GM12864 (cell line): ENCODE measurements at places on chromosomes 5 and 9.

DNA sequence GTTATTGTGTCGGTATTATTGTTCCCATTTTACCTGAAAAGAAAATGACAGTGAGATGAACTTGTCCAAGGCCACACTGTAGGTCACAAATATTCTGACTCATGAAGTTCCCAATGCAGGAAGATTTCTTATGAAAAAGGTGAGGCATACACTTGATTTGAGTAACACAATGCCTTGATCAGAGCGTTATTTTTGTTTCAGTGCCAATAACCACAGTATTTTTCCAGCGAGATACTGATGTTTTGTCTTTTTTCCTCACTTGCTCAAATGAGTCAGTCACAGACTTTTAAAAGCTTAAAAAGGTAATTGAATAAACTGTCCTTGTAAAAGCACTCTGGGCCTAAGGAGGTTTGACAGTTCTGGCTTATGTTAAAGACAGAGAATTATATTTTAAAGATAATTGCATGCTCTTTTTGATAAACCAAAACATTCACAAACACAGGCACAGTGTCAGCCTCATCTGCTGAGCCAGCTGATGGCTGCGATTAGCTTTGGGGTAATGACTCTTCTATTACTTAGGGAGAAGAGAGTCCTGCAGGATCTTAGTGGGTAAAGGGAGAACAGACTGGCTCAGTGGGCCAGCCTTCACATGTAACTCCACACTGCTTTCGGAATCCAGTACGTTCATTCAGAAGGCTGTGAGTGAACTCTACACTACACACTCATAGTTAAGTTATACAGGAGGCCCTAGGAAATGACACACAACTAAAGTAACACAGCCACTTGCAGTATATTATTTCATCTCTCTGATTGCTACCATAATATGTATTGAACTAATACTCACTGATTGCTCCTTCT, 165.5 kb upstream of the CD180 start:
- no peak for DNase-seq

DNA sequence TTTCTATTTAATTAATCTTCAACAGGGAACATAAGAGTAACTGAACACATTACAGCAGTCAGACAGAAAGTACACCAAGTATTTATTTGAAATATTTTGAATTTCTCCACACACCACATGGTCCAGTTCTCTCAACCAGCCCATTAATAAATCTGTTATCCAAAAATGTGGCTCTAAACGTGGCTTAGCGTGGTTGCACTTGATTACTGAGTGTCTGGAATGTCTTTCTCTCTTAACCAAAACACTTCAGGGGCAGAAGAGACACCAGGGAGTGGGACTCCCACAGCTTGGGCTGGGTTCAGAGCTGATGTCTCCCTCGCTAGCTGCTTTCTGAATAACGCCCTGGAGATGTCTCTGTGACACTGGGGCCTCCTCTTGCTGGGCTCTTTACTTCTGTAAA, 52.6 kb upstream of the FANCC start:
- no peak for DNase-seq

DNA sequence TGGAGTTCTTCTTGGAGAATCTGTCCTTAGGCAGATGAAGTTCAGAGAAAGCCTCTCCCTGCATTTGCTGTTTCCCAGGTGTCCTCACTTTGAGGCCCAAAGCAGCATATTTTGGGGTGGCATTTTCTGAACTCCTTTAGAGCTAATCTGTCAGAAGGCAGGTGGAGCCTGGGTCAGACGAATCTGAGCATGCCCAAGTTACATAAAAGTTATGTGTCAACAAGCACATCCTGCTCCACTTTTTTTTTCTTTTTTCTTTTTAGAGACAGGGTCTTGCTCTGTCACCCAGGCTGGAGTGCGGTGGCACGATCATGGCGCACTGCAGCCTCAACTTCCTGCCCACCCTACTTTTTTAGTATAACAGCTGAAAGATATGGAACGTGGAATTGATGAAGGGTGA, 41.3 kb upstream of the HSPA9 start:
- DNase-seq = no peak

- peak; percentile 63 for DNase-seq
Measured at GRCh38 chr9:111945216-111945615, 48.6 kb downstream of the UGCG start.

DNA sequence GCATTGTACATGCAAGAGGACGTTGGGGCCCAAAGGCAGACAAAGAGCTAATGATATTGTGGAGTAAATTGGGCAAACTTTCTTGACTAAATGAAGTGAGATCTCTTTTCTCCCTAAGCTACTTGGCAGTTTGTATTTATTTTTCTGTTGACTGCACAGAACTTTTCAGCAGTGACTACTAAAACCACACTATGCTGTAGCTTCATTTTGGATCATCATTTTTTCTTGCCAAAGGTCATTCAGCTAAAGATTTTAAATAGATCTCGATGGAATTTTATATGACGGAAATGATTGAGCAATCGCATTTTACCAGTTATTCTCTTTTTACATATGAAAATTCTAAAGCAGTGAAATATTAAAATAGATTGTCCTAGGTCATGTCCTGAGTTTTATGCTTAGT, 286.1 kb upstream of the ACTBL2 start:
- no peak for DNase-seq

GRCh38 chr9:129252937-129253802, 75.1 kb upstream of the IER5L start:
- DNase-seq = no peak
